CD4-positive, alpha-beta memory T cell (primary cell): ENCODE measurements at places on chromosomes 2 and 18.

DNA sequence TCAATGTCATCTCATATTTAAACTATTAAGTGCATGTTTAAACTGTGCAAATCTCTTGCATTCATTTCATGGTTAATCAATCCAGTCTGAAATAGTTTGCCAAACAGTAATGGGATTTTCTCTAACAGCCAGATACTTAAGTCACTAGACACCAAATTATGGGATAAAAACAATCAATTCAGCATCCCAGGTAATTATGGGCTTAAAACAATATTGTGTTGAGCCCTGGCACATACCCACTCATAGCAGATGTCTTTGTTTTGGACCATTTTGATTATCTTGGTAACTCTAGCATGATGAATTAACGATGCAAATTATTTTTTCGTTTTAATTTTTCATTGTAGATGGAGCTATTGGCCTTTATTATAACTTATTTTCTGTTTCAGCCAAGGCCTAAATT, 118.5 kb upstream of the CD302 start:
- DNase-seq, result no peak

- DNase-seq, result no peak
Observed at GRCh38 chr2:228545041-228545747, 363.7 kb upstream of the SPHKAP start.

DNA sequence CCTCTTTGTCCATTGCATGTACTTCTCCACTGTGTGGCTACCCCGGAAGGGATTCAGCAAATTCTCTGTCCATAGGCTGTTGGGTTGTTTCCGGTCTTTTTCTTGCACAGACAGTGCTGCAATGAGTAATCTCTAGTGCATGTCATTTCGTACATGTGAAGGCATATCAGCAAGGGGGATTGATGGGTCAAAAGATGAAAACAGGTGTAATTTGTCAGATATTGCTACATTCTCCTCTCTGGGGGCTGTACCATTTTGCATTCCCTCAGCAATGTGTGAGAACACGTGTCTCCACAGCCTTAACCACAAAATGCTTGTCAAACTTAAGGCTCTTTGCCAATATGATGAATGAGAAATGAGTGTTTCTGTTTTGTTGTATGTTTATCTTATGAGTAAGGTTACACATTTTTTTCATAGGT, 60.5 kb downstream of the KLHL29 start:
- no peak for DNase-seq

DNA sequence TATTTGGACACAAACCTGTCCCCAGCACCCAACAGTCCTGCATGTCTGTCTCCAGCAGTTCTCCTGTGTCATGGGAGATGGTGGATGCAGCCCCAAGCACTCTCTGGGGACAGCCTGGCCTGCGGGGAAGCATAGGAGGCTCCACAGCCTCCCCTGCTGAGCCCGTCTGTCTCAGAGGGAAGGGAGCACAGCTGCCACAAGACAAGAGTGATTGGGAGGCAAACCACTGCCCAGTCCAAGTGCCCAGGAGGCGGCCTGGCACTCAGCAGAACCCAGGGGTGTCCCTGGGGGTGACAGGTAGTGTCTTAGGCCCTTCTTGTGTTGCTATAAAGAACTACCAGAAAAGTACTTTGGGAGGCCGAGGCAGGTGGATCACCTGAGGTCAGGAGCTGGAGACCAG, 211.2 kb upstream of the MYT1L start:
- DNase-seq, result no peak

- DNase-seq, result no peak
Observed at GRCh38 chr18:55384551-55385275, 203.3 kb downstream of the TCF4 start.

DNA sequence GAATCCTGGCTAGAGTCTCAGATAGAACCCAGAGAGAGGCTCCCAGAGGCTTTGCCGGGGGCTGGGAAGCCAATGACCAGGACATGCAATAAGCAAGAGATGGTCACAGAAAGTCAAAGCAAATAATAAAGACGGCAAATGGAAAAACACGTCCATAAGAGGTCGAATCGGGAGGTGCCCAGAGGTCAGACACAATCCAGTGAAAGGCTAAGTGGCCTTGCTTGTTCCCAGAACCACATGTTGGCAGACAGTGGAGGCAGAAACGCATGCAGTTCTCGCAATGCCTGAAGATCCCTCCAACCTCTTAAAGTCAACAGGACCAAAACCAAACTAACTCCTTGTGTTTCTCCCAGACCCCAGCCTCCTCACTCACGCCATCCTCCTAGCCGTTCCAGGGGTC, 3.0 kb downstream of the CYB5A start:
- DNase-seq, result no peak

GRCh38 chr2:10141736-10142639, 19.4 kb downstream of the RRM2 start:
- DNase-seq, result peak; percentile 56

- DNase-seq, result no peak
Observed at GRCh38 chr2:185857691-185858090, 119.1 kb downstream of the FSIP2 start.

GRCh38 chr2:74131901-74132300, 15.8 kb downstream of the BOLA3 start:
- DNase-seq, result no peak

DNA sequence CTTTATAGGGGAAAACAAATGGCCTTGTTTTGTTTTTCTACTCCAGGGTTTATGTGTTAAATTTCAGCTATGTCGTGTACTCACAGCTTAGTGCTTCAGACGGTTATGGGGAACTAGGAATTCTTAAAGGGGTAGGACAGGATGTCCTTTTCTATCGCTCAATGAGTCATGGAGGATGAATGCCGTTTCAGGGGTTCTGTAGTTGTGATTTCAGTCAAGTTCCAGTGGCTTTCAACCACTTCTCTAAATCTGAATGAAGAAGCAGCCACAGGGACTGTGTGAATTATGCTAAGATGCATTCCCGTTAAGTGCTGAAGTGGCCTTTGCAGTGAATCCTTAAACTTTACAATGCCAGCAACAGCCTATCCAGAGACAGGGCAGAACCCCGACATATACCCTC, 1231.7 kb upstream of the ZEB2 start:
- DNase-seq, result no peak

- DNase-seq, result no peak
Observed at GRCh38 chr2:12419803-12420202, 296.9 kb upstream of the TRIB2 start.

DNA sequence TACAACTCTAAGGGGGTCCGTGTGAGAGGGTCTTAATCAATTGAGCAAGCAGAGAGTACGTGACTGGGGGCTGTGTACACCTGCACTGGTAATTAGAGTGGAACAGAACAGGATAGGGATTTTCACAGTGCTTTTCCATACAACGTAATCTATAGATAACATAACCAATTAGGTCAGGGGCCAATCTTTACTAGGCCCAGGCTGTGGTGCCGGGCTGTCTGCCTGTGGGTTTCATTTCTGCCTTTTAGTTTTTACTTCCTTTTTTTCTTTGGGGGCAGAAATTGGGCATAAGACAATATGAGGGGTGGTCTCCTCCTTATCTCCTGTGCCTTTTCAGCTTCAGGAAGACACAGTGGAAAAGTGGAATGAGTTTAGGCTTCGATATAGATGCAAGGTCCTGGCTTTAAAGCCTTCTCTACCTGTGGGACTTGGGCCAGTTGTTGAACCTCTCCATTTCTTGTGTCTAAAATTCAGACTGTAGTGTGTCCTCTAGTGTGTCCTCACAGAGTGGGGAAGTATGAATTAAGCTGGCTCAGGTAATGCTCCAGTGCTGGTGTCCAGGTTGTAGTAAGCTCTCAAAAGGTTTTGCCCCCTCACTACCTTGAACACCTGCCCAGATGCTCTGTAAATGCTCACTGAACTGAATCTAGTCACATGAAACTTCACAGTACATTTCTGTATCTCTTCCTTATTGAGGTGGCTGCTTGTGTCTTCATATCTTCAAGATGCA, 422.8 kb downstream of the SETBP1 start:
- DNase-seq, result no peak
